ENCODE measurements at places on chromosomes 5 and 9.

GRCh38 chr5:179421144-179421901, 76.1 kb upstream of the ADAMTS2 start:
- no peak for DNase-seq

DNA sequence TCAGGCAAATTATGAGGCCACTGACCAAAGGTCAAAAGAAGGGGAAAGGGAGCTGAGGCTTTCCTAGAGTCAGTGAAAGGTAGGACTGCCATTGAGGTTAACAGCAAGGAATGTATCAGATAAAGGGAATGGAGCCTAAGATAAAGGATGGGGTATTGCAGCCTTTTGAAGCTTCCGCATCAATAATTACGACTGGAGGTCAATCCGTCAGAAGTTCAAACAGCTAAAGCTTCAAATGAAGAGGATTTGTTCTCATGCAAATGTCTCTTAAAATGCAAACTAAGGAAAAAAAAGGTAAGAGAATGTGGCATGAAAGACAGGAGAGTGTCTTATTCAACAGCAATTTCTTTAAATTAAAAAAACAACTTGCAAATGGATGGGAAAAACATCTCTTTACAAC, 341.1 kb upstream of the RGMB start:
- no peak for DNase-seq

DNA sequence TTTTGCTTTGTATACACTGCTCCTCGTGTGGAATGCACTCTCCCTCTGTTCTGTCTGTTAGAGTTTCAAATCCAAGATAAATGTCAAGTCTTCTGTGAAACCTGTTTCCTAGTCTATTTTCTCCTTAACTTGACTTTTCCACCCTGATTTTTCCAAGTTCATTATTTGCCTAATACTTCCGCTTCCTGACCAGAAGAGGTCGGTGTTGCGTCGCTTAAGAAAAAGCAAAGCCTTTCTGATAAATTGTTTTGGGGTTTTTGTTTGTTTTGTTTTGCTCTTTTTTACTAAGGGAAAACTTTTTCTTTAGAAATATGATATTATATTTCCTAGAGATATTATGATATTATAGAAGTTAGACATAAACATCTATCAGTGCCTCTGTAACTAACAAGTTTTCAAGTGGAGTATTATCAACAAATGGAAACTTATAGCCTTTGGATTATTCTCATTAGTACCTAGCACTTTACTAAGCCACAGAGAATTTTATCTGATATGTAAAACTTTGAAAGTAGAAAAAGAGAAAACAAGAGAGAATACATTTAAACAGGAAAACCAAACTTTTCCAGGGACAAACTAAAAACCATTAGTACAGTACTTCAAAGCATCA, 55.8 kb downstream of the PHAX start:
- DNase-seq = peak; percentile 37

- DNase-seq = no peak
Observed at GRCh38 chr9:89638359-89638758, 33.5 kb downstream of the GADD45G start.

GRCh38 chr5:56350011-56350596, 117.0 kb upstream of the ANKRD55 start:
- DNase-seq = no peak

DNA sequence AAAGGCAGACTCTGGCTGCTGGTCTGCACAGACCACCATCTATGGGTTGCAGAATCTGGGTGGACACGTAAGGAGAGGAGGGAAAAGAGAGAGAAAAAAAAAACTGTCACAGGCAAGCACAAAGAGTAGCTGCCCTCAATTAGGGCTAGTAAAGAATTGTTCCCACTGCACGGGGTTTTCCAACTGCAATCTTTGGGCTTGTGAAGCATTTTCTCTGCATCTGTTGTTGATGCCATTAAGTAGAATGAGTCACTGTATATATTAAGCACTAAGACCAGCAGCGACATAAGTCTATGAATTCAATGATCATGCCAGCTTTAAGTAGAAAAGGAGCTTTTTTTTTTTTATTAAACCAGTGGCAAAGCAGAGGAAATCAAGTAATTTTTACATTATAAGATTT, 40.2 kb downstream of the MED10 start:
- DNase-seq = no peak

DNA sequence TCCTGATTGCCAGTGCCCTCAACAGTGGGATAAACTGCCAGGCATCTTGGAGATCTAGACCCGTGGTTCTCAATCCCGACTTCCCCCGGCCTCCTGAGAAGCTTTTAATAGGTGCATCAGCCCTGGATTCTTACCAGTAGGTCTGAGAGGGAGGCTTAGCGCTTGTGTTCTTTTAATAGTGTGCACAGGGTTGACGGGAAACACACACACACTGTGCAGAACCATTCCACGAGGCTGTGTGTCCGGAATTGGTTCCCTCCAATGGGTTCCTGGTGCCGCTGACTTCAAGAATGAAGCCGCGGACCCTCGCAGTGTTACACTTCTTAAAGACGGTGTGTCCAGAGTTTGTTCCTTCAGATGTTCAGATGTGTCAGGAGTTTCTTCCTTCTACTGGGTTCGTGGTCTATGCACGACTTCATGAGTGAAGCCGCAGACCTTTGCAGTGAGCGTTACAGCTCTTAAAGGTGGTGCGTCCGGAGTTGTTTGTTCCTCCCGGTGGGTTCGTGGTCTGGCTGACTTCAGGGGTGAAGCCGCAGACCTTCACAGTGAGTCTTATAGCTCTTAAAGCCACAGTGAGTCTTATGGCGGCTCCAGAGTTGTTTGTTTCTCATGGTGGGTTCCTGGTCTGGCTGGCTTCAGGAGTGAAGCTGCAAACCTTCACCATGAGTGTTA, 46.6 kb upstream of the PRSS3 start:
- DNase-seq = no peak

DNA sequence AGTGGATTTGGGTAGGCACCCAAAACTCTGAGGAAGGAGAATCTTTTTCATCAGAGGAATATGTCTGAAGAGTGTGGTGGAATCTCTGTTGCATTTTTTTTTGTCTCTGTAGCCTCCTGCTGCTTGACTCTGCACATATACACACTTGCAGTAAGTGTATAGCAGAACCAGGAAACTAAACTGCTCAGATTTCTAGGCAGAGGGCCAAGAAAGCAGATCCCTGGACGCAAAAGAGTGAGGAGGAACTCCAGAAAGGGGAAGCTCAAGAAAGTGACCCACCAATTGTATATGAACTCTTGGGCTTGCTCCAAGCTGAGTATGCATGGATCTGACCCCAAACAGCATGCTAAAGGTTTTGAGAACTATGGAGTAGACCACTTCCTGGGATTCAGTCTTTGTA, 181.8 kb downstream of the GADD45G start:
- no peak for DNase-seq

GRCh38 chr9:133861692-133862091, 123.5 kb upstream of the SARDH start:
- DNase-seq = no peak

- DNase-seq = no peak
Observed at GRCh38 chr5:133234273-133234672, 182.5 kb downstream of the HSPA4 start.

- no peak for DNase-seq
Observed at GRCh38 chr5:126269511-126269910, 153.7 kb upstream of the GRAMD2B start.

- DNase-seq = no peak
Observed at GRCh38 chr5:72883850-72884249, 67.4 kb downstream of the TNPO1 start.

- no peak for DNase-seq
Observed at GRCh38 chr9:105445203-105445881, 2.5 kb upstream of the FSD1L start.

- no peak for DNase-seq
Observed at GRCh38 chr9:122332083-122332482, 38.7 kb upstream of the PTGS1 start.

DNA sequence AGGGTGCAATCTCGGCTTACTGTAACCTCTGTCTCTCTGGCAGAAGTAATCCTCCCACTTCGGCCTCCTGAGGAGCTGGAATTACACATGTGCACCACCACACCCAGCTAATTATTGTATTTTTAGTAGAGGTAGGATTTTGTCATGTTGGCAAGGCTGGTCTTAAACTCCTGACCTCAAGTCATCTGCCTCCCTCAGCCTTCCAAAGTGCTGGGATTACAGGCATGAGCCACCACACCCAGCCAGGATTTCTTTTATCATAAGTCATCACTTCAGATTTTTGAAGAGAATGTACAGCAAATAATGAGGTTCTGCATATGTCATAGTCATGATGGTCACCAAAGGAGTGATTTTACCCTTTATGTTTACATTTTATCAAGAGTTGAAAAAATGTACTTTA, 108.1 kb downstream of the GCNT1 start:
- no peak for DNase-seq

- DNase-seq = no peak
Observed at GRCh38 chr9:21690561-21690960, 111.9 kb upstream of the MTAP start.

DNA sequence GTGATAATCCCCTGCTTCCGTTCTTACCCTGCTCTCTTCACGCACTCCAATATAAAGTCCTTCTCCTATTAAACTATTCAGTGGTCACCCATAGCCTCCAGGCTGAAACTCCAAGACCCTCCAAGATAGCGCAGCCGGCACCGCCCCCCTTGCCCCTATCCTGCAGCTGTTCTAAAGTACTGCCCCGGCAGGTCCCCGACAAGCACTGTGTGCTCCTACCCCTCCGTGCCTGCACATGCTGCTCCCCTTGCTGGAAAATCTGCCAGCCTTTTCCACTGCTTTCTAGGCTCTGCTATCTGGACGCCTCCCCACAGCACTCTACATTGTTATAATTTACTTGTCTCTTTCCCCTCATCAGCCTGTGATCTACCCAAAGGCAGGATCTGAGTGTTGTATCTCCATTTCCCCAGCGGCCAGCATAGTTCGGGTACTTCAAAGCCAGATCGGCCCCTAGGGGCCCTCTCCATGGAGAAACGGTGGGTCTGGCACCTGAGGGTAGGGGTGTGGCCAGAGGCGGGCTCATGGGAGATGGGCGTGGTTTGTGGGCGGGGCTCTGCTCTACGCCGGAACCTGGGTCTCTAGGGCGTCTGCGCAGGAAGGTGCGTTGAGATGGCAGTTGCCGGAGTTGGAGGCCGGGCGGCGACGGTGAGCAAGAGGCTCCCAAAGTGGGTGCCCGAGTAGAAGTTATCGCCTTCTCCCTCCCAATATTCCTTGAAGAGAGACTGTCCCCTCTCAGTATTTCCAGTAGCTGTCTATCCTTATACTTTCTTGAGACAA, 83.5 kb upstream of the RUSC2 start:
- DNase-seq = no peak

- DNase-seq = peak; percentile 57
Observed at GRCh38 chr9:33225319-33226147, 14.4 kb upstream of the SPINK4 start.

Measured in right renal pelvis (tissue), 4 donors.